ENCODE measurements at places on chromosomes 5 and 9.

DNA sequence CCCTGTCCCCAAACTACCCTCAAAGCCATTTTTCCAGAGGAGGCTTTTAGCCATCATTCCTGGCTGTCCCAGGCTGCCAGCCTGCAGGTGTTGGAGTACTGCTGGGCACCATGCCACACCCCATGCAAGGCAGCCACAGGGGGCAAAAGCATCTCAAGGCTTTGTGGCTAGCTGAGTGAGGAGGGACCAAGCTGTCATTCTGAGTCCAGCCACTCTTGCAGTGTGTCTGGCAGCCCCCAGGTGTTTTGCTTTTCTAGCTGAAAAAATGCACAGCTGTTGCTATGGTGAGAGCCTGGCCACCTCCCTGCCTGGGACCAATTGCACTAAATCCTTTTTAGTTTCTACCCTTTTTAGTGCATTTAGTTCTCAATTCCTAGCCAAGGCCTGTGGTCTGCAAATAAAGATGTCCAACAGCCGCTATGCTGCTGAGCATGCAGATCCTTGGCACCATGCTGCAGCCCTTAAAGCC lies 50.4 kb upstream of the PTGS1 start:
- DNase-seq = no peak

- peak; percentile 51 for DNase-seq
These were observed 750 bp upstream of the NPR2 start for GRCh38 chr9:35790385-35791296.

DNA sequence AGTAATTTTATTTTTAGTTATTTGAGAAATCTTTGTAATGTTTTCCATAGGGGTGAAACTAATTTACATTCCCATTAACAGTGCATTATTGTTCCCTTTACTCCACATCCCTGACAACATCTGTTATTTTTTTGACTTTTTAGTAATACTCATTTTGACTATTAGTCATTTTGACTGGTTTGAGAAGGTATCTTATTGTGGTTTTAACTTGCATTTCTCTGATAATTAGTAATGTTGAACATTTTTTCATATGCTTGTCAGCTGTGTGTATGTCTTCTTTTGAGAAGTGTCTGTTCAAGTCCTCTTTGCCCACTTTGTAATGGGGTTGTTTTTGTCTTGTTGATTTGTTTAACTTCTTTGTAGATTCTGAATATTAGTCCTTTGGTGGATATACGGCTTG lies 27.5 kb downstream of the CCDC152 start:
- no peak for DNase-seq

GRCh38 chr5:14147210-14147609 lies 4.1 kb downstream of the TRIO start:
- DNase-seq = no peak

GRCh38 chr5:149172709-149173505 lies 31.6 kb downstream of the ABLIM3 start:
- DNase-seq = no peak

DNA sequence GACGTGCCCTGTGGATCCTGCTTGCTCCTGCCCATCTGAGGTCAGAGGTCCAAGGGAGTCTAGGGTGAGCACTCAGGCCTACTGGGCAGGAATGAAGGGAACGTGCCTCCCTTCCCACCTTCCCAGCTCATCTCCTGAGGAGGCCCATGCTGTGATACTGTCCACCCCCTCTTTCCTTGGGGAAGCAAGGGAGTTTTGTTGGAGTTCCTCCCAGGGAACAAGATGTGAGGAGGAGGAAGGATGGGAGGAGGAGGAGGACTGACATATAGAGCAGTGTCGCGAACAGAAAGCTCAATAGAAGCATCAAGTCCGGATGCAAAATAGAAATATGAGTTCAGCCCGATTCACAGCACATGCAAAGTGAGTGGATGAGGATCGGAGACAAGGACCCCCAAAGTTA lies 41.0 kb downstream of the SLC6A7 start:
- DNase-seq = no peak

DNA sequence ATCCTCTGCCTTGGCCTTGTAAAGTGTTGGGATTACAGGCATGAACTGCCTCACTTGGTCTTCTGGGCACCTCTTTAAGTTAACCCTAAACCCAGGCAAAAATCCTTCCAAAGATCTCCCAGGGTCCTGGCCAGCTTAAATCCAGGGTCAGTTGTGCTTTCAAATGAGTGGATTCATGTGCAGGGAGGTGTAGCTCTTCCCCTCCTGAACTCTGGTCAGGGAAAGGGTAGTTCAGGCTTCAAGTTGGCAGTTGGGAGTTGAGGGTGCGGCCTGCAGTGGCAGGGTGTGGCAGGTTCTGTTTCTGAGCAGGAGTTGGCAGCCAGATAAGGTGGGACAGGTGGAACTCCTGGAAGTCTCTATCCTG lies 3.6 kb downstream of the HNRNPAB start:
- DNase-seq = peak; percentile 19

DNA sequence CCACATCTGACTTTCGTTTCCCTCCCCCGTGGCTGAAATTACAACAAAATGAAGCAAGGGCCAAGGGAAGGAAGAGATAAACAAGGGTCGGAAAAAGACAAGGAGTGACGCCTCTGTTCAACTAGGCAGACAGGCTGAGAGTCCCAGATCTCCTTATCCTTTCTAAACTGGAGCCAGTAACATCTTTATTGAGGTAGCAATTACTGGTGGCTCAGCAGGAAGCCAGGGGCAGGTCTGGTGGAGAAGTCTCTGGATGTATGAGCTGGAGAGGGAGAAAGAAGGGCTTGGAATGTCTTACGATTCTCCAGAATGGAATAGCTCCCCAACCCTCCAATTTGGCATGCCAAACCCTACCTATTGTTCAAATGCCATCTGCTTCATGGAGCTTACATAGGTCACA lies 190.8 kb upstream of the BRINP1 start:
- no peak for DNase-seq

GRCh38 chr9:86757382-86757720 lies 190.0 kb downstream of the GAS1 start:
- no peak for DNase-seq

- DNase-seq = no peak
These were observed 20.2 kb upstream of the BARHL1 start for GRCh38 chr9:132562306-132562573.

- no peak for DNase-seq
These were observed 81.0 kb upstream of the EQTN start for GRCh38 chr9:27377811-27378456.

DNA sequence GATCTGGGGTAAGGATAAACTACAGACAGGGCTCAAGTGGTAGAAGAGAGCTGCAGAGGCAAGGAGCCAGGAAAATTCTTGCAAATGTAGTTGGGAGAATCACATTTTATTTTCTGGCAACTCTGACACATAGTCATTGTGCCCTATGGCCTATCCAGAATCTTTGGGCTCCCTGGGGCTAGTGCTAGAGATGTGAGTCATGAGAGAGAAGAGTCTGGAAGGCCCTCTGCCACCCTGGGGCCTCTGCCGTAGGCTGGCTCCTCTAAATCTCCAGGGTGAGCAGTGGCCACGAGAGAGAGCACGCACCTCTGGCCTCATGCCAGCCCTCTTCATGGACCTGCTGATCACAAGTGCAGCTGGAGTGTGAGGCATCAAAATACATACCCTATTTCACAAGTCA lies 74.3 kb upstream of the SSBP2 start:
- no peak for DNase-seq

- DNase-seq = no peak
These were observed 10.6 kb downstream of the FOXD1 start for GRCh38 chr5:73437777-73438644.

GRCh38 chr5:60945813-60946187 lies 795 bp downstream of the NDUFAF2 start:
- no peak for DNase-seq

- DNase-seq = no peak
These were observed 30.1 kb downstream of the KIAA1958 start for GRCh38 chr9:112516769-112517168.

DNA sequence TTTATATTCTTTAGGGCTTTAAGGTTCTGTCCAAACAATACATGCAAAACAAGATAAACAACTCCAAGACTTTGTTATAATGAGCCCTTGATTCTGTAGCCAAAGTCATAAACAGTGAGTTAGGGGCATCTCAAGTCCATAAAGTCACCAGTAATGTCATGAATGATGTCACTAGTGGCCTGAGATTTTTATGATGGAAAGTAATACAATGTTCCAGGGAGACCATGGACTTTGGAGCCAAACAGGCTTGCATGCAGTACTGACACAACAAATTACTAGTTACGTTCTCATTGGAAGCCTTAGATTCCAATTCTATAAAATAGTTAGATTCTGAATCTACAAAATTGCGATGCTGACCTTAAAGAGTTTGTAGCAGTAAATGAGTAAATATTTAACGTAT lies 280.0 kb downstream of the HINT1 start:
- no peak for DNase-seq

DNA sequence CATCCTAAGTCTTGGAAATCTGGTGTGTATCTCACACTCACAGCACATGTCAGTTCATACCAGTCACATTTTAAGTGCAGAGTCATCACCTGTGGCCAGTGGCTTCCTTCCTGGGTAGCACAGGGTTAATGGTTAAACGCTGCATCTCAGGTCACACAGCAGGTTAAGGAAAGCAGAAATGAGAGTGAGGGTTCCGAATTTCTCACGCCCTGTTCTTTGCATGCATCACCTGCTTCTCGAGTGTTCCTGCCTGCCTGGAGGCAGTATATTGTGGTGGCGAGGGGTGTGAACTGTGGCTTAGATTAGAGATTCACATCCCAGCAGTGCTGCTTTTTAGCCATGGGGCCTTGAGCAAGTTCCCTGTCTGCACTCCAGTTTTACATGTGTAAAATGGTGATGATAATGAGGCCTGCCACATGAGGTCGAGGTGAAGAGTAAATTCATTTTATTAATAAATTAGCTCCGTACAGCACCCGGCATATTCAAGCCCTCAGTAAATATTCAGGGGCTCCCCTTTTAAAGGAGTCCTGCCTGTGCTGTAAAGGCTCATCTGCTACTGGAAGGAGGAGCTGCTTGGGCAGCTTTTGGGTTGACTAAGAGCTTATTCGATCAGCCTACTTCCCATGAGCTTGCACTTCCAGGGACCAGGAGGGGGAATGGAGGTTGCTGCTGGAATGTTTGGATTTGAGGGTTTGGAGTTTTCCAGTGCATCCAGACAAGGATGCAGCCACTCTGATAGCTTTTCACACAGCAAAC lies 61.1 kb upstream of the SAP30L start:
- no peak for DNase-seq

DNA sequence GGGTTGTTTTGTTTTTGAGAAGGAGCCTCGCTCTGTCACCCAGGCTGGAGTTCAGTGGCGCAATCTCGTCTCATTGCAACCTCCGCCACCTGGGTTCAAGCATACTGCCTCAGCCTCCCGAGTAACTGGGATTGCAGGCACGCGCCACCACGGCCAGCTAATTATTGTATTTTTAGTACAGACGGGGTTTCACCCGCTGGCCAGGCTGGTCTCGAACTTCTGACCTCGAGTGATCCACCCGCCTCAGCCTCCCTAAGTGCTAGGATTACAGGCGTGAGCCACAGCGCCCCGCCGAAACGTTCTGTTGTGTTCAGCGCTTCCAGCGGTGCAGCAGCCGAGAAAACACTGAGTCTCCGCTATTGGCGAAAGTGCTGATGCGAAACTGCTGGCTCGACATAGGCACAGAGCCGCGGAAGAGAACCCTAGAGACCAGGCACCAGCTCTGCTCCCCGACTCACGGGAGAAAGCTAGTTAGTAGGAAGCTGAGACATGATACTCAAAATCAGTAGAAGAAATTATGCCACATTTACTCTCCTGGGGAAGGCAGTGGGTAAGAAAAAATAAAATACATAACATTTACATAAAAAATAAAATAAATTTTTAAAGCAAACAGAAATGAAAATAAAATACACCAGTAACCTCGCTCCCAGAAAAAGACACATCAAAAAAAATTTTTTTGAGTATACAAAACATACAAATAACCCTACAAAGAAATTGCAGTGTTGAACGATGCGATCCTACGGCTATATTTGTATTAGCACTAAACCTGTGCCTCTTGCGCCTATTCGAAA lies 31.6 kb downstream of the ANXA2R start:
- DNase-seq = peak; percentile 79

DNA sequence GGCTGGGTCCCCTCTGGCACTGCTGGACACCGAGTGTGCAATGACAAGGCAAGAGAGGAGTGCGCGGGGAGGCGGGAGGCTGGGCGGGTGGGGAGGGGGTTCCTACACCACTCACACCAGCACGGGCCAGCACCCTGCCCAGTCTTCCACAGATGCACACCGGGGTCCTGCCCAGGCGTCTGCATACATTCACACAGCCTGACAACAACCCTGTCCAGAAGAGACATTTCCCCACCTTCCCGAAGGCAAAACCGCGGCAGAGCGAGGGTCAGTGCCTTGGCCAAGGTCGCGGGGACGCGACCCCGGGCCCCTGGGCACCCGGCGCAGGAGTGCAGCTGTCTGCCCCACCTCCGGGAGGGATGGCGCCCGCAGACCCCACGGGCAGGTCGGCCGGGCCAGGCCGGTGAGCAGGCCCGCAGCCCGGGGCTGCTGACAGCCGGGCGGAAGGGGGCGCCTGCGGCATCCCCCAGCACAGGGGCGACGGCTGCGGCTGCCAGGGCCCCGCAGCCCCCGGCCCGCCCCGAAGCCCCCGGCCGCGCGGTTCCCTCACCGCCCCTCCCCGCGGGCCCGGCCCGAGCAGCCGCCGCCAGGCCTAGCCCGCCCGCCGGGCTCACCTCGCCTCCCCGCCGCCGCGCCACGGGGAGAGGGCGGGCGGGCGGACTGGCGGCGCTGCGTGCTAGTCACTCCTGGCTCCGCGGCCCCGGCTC lies 496 bp downstream of the MAPK9 start:
- DNase-seq = peak; percentile 47

- no peak for DNase-seq
These were observed 33.5 kb upstream of the LRRC14B start for GRCh38 chr5:157801-158200.

- DNase-seq = no peak
These were observed 96.1 kb downstream of the ZNF462 start for GRCh38 chr9:106958955-106959657.

Measured in activated CD4-positive, CD25-positive, alpha-beta regulatory T cell treated with anti-CD3 and anti-CD28 coated beads, Interleukin-2, amount 50 U/mL, for 72 hours (primary cell).